ENCODE measurements at places on chromosomes 4 and X.

DNA sequence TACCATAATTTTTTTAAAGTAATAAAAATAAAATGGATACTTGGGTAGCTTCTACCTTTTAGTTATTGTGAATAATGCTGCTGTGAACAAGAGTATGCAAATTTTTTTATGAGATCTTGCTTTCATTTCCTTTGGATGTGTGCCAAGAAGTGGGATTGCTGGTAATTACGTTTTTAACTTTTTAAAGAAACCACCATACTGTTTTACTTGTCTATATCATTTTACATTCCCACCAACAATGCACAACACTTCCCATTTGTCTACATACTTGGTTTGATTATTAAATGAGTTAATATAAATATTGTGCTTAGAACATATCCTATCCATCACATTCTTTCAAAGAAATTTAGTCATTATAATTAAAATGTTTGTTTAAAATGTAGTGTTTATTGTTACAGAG is 3.9 kb upstream of the SULT1B1 start:
- no peak for DNase-seq

DNA sequence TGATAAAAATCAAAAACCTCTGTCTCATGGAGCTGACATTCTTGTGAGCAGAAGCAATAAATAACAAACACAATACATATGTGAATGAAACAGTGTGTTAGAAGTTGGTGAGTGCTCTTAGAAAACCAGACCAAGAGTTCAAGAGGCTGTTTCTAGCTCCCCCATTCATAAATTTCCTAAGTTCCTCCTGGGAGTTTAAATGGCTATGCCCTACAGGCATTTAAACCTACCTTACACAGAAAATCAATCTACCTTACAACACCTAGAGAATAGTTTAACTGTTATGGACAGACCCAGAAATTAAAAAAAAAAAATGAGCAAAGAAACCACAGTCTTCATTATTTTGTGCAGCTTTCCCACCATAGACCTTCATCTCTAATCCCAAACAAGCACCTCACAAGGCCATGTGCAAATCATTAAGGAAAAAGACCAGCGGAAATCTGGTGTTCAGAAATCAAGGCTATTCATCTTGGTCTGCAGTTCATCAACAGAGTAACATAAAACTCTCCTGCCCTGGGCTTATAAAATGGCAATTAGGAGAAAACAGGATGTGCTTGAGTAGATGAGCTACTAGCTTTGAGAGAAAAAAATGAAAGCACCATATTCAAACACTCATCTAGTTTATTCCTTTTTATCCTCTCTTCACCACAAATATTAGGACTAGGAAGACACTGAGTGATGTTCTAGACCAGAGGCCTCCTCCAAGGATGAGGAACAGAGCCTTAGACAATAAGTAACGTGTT is 147.2 kb downstream of the SHROOM3 start:
- no peak for DNase-seq

- no peak for DNase-seq
These were observed 621.6 kb downstream of the PCDH7 start for GRCh38 chr4:31341601-31342359.

DNA sequence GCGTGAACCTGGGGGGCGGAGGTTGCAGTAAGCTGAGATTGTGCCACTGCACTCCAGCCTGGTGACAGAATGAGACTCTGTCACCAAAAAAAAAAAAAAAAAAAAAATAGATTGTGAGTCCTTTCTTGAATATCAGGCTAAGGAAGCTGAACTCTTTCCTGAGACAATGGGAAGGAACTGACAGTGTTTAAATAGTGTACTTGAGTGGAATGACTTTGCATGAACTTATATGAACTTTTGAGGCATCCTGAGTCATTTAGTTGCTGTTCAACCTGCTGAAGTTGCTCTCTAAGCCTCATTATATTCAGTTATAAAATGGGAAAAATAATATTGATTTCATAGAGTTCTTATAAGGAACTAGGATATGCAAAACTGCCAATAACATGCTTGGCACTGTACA is 79.3 kb upstream of the LIMCH1 start:
- no peak for DNase-seq

- DNase-seq, result no peak
These were observed 67.3 kb upstream of the DDIT4L start for GRCh38 chr4:100257567-100257966.

DNA sequence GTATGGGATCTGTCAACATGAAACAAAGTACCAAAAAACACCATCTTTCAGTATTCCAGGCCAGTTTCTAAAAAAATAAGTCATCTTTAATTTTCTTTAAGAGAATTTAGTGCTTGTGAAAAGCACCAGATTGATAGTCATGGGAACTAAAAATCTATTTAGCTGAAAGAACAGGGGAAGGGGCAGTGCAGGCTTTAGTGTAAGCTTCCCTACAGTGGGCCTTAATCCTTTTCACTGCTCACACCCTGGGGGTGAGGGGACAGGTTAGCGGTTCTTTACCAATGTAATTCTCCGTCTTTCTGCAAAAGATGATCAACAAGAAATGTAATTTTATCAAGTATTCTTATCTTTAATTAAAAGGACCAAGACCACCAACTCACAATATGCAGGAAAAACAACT is 47.1 kb downstream of the CHIC2 start:
- no peak for DNase-seq

DNA sequence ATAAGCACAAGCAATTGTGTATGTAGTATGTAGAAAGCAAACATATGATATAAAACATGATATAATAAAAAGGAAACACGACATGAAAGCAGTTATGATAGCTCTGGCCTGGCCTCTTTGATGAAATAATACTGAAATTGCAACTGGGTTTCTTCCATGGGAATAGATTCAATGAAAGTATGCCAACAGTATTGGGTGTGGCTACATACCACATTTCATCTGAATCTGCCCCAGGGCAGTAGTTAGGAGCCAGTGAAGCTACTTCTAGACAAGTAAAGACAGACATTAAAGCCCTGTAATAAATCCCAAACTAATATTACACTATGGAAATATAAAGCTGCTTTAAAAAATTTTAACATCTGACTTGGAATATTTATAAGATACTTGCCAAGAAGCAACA is 207.3 kb downstream of the FBXW7 start:
- no peak for DNase-seq

DNA sequence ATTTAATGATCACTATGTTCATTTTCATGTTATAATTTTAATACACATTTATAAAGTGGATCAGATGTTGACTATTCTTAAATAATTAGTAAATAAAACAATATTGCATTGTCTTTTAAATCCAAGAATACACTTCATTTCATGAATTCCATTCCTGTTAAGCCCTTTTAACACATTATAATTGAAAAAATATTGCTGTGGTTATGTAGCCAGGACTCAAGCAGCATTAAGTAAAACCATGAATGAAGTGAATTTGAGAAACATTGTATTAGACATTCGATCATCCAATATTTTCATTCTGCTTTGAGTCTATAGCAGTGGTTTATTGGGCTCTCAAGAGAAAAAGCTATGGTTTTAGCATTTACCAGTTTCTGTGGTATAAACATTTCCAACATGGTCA is 94.2 kb upstream of the RAPGEF2 start:
- DNase-seq, result no peak

DNA sequence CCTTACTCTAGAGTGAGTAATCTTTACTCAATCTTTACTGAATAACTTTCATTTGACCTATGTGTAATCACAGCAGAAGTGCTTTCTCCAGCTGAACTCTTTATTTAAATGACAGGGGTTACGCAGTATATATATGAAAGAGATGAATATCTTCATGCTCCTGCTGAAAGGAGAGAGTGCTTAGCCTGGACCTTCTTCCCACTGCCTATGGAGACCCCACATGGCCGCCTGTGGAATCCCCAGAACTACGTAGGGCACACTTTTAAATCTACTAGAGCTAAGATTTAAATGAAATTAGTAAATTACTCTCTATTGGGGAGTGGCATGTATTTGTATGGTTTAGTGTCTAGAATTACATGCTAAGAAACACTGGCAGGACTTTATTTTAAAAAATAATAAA is 391.2 kb downstream of the ANKRD50 start:
- DNase-seq, result no peak

- no peak for DNase-seq
These were observed 15.6 kb downstream of the PPP2R3B start for GRCh38 chrX:370963-371745.

Measured in GM12891 (cell line).